ENCODE measurements at places on chromosomes 5 and 9.

DNA sequence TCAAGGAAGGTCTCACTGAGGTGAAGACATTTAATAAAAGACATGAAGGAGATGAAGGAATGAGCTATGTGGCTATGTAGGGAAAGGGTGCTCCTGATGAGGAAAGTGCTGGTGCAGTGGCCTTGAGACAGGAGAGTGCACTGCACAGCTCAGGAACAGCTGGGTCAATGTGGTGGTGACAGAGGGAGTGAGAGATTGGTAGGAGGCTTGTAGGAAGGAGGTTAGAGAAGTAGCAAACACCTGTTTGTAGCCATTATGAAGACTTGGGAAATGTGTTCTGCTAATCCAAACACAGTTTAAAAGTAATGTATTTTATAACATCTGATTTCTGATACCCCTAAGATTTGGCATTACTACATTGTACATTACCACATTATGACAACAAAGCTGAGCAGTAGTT, 115.1 kb upstream of the MTAP start:
- DNase-seq: no peak

DNA sequence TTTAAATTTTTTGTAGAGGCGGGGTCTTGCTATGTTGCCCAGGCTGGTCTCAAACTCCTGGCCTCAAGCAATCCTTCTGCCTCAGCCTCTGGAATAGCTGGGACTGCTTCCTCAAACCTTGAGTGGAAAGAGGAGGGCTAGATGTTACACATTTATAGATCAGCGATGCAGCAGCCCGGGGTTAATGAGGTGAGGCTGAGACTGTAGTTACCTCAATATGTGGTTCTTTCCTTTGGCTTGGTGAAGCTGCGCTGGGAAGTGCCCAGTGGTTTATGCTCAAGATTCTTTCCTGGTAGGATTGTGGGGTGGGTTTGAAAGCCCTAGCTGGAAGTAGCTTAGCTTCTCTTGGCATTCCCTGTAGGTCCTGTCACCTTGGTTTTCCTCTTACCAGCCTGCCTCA, 22.5 kb downstream of the ZNF618 start:
- no peak for DNase-seq

- peak; percentile 3 for DNase-seq
Observed at GRCh38 chr5:3429962-3430361, 165.7 kb upstream of the IRX1 start.

DNA sequence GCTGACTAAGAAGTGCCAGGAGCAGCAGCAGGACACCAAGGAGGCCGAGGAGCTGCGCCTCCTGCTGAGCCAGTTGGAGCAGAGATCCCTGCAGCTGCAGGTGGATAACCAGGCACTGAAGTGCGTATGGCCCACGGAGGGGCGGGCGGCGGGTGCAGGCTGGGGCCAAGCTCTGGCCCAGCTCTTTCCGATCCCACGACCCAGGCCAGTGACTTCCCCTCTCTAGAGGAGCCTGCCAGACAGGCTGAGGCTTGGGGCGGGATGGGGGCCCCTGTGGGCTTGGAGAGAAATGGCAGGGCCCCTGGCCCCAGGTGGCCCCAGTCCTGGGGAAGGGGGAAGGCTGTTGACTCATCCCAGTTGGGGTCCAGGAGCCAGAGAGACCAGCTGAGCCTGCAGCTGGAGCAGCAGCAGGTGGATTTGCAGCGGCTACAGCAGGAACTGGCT, 3.6 kb downstream of the PTRH1 start:
- no peak for DNase-seq

- DNase-seq: peak; percentile 25
Observed at GRCh38 chr9:81522716-81523551, 166.4 kb downstream of the TLE1 start.

GRCh38 chr5:33364406-33364805, 76.4 kb upstream of the TARS1 start:
- DNase-seq: no peak

GRCh38 chr9:113620377-113621161, 157.0 kb downstream of the RGS3 start:
- peak; percentile 29 for DNase-seq

DNA sequence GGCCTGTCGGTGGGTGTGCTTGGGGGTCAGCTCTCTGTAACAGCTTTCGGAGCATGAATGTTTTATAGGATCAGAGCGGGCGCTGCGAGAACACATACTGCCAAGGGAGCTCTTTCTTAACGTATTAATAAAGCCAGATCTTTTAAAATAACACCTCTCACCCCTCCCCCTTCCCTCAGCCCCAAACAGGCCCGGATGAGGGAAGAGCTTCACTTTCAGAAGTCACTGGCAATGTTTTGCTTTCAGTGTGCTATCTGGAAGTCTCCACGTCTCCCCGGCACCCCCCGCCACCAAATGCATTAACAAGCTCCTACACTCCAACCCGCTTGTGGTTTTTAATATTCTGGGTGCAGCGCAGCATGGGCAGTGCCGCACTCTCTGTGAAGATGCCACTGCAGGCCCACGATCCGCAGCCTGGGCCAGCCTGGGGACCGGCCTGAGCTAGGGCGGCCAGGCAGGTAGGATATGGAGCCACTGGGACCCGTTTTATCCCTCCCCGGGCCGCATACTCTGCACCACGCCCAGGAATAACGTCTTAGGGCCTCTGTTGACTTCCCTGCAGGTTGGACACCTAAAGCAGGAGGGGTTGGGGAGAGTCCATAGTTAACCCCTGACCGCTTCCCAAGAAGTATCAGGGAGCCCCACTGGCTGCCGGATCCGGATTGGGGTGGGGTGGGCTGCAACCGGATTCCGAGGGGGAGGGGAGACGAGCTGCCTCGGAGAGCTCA, 12.6 kb downstream of the NR2F1 start:
- peak; percentile 57 for DNase-seq

GRCh38 chr9:111744363-111744762, 50.4 kb downstream of the SHOC1 start:
- DNase-seq: no peak

DNA sequence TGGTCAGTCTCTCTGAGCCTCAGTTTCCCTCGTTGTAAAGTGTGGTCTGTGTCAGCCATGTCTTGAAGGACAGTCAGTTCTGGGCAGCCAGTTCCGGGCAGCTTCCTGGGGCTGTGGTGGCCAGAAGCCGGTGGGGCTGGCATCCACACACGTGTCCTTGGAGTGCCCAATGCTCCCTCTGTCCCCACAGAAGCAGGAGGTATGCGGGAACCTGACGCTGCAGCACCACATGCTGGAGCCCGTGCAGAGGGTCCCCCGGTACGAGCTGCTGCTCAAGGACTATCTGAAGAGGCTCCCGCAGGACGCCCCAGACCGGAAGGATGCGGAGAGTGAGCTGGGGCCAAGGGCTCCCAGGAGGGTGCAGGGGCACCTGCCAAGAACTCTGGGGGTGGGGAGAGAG, 48.4 kb upstream of the SUSD3 start:
- DNase-seq: no peak

- no peak for DNase-seq
Observed at GRCh38 chr9:70352802-70353201, 61.7 kb downstream of the KLF9 start.

GRCh38 chr5:14699807-14700400, 35.4 kb downstream of the OTULIN start:
- DNase-seq: no peak

GRCh38 chr9:77605449-77606220, 42.5 kb downstream of the GNA14 start:
- DNase-seq: no peak

DNA sequence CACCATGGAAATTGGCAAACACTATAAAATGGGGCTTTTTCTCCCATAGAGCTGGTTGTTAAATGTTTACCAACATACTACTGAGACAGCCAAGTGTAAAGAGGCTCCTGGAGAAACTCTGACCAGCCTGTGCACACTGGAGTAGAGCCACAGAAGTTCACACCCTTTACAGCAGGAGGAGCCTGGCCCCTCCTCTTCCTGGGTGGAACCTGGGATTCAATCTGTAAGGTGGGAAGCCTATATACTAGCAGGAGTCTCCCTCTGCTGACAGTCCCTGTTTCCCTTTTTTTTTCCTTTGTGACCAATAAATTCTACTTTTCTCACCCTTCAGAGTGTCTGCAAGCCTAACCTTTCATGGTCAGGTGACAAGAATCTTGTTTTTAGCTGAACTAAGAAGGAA, 10.4 kb upstream of the SLC30A5 start:
- peak; percentile 8 for DNase-seq

DNA sequence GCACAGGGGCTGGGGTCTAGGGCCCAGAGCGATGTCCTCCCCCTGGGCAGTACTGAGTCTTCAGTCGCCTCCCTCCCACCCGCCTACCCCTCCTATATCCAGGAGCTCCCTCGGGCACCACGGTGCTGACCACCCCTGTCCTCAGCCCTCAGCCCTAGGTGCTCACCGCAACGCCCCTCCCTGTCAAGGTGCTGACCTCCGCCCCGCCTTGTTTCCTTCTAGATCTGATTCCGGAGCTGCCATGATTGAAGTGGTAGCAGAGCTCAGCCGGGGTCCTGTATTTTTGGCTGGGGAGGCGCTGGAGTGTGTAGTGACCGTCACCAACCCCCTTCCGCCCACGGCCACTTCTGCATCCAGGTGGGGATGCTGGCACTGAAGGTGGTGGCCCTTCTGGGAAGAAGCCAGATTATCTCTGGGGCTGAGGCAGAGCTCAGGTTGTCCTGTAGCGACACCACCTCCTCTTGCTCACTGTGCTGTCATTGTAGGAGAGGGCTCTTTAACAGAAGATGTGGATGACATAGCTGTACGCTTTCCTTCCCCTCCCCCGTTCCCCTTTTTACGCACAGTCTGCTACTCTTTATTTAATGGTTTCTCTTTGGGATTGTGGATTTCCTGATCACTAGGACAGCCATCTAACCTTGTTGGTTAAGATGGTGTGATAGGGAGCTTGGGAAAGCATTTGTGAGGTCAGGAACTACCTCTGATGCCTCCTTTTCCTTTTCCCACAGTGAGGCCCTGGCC, 598 bp downstream of the RGP1 start:
- DNase-seq: peak; percentile 83

GRCh38 chr9:19162956-19163355, 35.7 kb upstream of the PLIN2 start:
- no peak for DNase-seq

DNA sequence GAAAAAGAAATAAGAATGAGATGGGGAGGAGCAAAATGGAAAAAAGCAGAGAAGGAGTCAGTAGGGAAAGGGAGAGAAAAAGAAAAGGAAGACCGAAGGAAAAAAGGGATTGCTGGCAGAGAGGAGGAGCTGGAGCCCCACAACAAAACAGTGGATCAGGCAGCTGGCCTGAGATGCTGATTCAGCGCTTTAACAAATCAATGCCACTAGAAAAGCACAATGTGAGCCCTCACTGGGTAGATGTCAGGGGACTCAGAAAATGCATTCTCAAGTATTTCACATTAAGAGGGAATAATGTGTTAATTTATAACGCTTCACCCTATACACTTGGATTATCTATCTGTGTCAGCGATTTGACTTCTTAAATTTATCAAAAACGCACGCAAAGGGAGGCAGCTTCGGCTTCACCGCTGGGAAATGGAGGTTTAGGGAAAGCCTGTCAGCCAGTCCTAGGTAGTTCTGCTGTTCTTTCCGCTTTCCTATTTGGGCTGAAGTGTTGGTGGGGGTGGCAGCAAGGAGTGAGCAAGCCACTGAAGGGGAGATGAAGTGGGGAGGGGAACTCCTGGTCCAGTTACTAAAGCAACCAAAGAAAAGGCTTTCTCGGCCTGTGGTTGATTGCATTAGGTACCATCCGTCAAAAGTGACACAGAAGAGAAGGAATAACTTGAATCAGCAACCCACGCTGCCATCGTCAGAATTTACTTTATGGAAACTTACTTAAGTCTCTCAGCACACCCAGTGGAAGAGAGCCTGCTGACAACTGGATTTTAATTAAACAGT, 161.6 kb downstream of the BNC2 start:
- DNase-seq: peak; percentile 21

- no peak for DNase-seq
Observed at GRCh38 chr5:1637639-1638481, 114.1 kb upstream of the LPCAT1 start.

GRCh38 chr5:150663936-150664335, 2.9 kb downstream of the MYOZ3 start:
- no peak for DNase-seq

- DNase-seq: no peak
Observed at GRCh38 chr5:147430628-147431027, 79.2 kb downstream of the DPYSL3 start.

GRCh38 chr5:10467281-10468198, 25.9 kb downstream of the ROPN1L start:
- no peak for DNase-seq

GRCh38 chr5:100270023-100270771, 265.0 kb upstream of the FAM174A start:
- peak; percentile 10 for DNase-seq

DNA sequence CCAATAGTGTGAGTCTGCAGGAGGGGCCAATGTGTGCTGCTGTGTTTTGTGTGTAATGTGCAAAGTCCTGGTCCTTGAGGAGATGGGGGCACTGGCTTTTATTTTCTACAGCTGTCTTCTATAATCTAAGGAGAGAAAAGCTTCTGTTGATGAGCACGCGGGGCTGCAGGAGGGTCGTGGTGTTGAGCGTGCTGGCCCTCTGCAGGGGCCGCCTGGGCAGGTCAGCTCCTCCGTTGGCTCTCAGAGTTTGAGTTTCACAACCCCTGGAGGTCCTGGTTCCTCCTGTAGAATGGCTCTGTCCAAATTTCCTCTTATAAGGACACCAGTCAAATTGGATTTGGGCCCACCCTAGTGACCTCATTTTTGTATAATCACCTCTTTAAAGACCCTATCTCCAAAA, 12.6 kb downstream of the OR2V1 start:
- no peak for DNase-seq

DNA sequence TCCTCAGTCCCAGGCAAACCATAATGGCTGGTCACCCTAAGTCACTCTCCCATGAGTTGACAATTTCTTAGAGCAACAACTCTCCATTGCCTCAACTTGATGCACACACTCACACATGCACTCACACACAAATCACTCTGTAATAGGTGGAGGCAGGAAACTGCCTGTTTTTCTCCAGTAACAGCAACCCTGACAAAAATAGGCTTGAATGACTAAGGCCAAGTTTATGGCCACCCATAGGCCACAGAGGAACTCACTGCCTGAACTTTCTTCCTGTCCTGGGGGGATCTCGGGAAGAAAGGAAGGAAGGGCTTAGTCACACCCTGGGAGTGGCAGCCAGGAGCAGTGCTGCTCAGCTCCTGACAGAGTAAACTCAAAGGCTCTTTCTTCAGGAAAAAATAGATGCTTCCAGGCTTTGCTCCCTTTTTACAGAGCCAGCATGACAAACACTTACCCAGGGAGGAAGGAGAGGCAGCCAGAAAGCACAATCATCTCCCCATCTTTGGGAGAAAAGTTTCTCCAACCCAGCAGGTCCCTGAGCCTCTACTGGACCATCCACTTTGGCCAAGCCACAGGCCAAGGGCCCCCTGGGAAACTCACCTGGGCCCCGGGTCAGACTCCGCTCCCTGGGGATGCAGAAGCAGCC, 368 bp downstream of the SH3TC2 start:
- no peak for DNase-seq

DNA sequence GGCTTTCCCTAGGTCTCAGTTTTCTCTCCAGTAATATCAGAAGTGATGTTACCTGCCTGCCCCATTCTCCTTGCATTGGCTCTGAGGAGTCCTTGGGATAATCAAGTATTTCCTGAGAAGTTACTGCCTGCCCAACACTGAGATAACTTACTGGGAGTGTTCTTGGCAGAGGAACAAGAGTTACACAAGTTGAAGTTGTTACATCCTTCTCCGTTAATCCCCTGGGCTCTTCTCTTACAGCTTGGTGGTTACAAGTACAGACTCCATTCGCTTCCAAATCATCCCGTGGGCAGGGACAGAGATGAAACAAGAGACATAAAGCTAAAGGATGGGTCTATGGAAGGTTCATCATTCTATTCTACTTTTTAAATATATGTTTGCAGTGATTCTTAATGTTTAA, 74.1 kb upstream of the SAP30L start:
- no peak for DNase-seq

- peak; percentile 96 for DNase-seq
Observed at GRCh38 chr9:129177791-129178567, at the start of gene IER5L. TSS of gene IER5L (minus strand) at chr9:129178261. CDS start at chr9:129178052, 209 bp downstream.
